Stimulated activated CD8-positive, alpha-beta memory T cell treated with anti-CD3 and anti-CD28 coated beads, Interleukin-4, amount 100 ng/mL, for 4 hours (primary cell): ENCODE measurements at places on chromosomes 2 and 18.

GRCh38 chr2:70258532-70258875 lies 567 bp downstream of the PCYOX1 start:
- no peak for DNase-seq

DNA sequence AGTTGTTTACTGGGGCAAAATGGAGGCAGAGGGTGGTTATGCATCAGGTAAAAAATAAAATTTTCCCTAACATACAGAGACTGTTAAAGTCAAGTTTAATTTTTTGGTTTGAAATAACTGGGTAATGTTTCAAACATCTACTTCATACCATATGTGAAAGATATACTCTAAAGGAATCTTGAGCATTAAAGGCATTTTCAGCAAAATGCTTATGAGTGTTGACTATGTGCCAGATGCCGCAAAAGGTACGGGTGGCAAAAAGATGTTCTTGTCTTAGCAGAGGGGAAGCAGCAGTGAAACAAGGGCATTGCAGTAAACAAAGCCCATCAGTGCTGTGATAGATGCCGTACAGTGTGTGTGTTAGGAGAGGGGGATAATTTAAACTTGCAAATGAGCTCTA lies 263.1 kb upstream of the ID2 start:
- no peak for DNase-seq

GRCh38 chr2:192216336-192216735 lies 21.6 kb upstream of the TMEFF2 start:
- DNase-seq: no peak

DNA sequence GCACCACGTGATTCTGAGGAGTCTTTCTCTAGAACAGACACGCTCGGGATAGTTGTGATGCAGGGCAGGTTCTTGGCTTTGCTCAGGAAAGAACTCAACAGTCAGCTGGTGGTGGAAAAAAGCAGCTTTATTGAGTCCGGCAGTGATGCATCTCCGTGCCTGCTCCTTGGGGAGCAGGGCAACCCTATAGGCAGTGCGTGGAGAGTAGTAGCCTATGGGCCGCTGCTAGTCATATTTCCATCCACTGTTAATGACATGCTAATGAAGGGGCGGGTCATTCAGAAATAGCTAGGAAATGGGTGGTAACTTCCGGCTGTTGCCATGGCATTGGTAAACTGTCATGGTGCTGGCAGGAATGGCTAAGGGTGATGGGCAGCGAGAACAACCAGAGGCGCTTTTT lies 11.6 kb upstream of the ACKR3 start:
- no peak for DNase-seq

DNA sequence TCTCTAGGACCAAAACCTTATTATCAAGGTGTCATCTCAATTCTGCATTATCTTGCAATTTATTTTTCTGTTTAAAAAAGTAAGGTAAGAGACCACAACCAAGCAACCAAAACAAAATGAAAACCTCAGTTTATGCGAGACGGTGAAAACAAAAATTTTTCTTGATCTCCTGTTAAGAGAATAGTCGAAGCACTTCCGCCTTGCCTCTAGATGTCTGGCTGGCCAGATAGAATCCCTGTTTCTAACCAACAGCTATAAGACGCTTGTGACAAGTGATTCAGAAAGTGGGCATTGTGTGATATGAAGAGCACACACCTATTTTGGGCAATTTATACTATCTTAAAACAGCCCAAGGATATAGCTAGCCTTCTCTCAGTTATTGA lies 51.2 kb downstream of the MGAT5 start:
- DNase-seq: no peak

GRCh38 chr18:80026363-80026762 lies 7.9 kb upstream of the RBFA start:
- no peak for DNase-seq

- no peak for DNase-seq
These were observed 532.2 kb downstream of the RIT2 start for GRCh38 chr18:42583283-42583731.

DNA sequence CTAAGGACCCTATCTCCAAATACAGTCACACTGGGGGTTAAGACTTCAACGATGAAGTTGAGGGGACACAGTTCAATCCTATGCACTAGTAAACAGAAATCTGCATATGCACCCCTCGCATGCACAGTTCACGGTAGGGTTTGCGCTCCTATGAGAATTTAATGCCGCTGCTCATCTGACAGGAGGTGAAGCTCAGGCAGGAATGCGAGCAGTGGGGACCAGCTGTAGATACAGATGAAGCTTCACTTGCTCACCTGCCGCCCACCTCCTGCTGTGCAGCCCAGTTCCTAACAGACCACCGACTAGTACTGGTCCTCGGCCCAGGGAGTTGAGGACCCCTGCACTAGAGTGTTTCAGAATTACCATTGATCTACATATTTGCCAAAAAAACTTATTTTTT lies 40.0 kb upstream of the FAHD2A start:
- no peak for DNase-seq

GRCh38 chr18:25295624-25296138 lies 56.3 kb downstream of the ZNF521 start:
- no peak for DNase-seq

DNA sequence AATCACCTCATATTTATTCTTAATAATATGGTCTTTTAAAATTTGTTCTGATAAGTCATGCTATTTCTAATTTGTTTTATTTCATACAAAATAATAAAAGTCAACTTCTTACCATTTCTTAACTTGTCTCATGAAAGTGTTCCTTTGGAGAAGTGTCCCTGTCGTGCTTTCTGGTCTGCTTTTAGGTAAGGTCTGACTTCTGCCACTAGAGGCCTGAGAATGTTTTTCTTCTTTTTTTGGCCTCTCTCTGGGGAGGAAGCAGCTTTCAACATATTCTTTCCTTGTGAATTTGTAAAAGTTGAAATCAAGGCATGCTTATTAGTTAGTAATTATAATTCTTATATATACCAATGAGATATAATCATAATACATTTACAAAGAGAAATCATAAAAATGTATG lies 39.4 kb downstream of the MAP2 start:
- DNase-seq: no peak

DNA sequence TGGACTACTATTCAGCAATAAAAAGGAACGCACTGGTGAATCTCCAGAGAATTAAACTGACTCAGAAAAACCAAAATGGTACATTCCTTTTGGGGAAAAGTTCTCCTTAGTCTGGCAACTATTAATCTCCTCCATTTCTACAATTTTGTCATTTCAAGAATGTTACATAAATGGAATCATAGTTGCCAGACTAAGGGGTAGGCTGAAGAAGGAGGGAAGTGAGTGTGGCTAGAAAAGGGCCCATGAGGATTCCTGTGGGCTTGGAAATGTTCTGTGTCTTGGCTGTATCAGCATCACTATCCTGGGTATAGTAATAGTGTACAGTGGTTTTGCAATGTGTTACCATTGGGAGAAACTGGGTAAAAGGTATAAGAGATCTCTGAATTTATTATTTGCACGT lies 72.4 kb downstream of the ZAP70 start:
- DNase-seq: no peak

- DNase-seq: no peak
These were observed 119.0 kb upstream of the SYT4 start for GRCh38 chr18:43396266-43396665.

DNA sequence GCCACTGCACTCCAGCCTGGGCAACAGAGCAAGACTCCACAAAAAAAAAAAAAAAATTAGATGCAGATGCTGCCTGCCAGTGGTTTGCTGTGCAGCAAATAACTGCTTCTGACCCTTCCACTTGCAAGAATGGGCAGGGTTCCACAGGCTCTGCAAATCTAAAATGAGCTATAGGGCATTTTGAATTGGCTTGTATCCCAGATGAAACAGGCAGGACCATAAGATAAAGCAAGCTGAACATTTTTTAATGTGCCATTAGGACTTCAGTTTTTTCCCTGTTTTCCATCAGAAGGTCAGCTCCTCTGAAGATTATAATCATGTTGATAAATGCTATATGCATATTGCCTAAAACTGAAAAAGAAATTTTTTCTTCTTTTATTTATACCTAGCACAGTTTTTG lies 15.7 kb upstream of the FZD7 start:
- no peak for DNase-seq

- DNase-seq: no peak
These were observed 9.3 kb upstream of the SNORC start for GRCh38 chr2:232860593-232861241.

- no peak for DNase-seq
These were observed 227.5 kb upstream of the SMAD2 start for GRCh38 chr18:48157956-48158355.

GRCh38 chr18:46265196-46266156 lies 161.3 kb downstream of the HAUS1 start:
- no peak for DNase-seq

DNA sequence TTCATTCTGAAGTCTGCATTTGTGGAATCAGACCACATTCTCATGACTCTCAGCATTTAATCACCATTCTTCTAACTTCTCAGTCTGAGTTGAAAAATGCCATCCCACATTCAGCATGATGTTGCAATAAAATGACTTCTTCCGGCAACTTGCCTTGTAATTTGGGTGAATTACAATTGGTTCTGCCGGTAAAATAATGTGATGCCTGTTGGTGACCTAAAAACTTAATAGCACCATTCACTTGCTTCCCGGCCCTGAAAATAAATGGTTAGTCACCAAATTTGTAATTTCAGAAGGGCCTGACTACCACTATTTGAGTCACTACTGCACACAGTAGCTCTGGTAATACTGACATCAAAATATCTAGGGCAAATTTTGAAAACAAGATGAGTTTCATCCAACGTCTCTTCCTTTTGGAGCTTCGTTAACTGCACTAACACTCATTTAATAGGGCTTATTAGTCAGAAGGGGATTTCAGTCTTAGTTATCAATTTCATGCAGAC lies 637.1 kb upstream of the CHAC2 start:
- no peak for DNase-seq

GRCh38 chr2:157874348-157874747 lies 1.8 kb downstream of the ACVR1 start:
- no peak for DNase-seq

- no peak for DNase-seq
These were observed 36.2 kb upstream of the ACAA2 start for GRCh38 chr18:49849331-49850217.

DNA sequence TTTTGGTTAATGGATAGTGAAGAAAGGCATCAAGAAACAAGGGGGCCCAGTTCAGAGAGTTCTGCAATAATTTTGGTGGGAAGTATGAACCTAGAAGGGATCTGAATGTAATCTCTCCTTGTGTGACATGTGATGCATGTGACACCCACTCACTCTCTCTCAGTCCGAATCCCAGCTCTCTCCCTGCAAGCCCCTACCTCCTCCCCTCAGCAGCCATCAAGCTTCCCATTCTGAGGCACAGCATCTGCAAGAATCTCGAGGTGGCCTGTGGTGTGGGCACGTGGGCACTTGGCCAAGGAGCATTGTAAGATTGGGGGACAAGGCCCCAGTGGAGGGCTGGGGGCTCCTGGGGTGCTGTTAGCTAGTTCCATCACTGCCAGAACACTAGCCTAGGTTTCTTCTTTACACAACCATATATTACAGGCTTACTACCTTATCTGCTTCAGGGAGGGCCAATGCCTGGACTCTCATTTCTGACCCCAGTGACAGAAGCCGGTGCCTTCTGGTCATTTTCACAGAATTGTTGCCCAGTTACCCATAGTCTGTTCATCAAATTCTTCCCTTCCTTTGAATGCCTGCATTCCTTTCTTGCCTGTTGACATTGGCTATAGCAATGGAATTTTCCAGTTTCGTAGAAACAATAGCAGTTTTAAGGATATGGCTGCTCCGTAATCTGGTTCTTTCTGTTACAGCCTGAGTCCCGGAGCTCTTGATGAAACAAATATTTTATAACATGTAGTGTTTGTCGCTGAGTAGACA lies 13.3 kb upstream of the LCLAT1 start:
- DNase-seq: no peak

GRCh38 chr18:14924226-14924625 lies 176.3 kb downstream of the ANKRD30B start:
- no peak for DNase-seq

DNA sequence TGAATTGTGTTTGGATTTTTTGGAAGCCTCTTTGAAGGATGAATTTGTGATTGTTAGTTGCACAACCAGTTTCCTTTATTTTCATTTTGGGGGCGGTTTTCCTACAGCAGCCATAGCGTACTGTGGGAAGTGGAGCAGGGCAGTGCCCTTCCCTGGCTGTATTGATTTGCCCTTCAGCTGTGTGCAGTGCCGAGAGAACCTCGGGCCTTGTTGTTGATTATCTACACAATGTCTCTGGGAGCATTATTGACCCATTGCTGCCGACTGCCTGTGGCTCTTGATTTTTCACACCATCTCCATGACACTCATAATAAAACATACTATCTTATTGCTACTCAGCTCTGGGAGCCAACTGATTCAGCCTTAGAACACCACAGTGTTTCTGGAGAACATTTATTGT lies 162.2 kb upstream of the BOD1L2 start:
- no peak for DNase-seq

- DNase-seq: no peak
These were observed 217.5 kb upstream of the SOX11 start for GRCh38 chr2:5474716-5475115.

DNA sequence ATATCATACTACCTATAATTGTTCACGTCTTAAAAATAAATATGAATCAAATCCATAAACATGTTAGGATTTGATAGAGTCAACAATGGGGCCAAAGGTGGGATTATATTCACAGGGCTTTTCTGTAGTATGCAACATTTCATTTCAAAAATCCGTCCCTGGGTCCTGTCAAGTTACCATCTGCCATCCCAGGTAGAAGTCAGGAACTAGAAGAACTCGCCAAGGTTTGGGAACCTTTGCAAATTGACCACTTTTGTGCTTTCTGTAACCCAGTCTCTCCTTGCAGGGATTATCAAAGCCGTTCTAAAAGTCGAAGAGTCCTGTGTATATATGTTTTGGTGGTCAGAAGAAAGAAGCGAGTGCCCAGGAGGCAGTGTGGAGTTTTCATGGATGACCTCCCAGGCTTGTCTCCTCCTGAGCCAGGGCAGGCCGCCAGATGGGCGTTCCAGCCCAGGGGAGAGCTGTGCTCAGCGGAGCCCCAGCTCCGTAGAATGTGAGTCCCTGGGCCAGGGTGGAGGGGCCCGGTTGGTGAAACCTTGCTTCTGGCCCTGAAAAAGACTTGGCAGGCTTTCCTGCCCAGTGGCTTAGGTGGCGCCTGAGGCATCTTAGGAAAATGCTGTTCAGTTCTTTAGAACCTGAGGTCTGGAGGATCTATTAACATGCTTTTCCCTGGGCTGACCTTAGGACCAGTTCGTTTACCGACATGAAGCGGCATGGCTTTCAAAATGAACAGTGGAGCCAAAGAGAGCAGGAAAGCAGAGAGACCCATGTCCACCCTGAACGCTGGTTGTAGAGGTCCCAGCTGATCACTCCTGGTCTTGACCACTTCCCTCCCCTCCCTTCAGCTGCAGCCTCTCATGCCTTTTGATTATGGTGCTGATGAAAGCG lies 69.2 kb downstream of the LONRF2 start:
- no peak for DNase-seq

DNA sequence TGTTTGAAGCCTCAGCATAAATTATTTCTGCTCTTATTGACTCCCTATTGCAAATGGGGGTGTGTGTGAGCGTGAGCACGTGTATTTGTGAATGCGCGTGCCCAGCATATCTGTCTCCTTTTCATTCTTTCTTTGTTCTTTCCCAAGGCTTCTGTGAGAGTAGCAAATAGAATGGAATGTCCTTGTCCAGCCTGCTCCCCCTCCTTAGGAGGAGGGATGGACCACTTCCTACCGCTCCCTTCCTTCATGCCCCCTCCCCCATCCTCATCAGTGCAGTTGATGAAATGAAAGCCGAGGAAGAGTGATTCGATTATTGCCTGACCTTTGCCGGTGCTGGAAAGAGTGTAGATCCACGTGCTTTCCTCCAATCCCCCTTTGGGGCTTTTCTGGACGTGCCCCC lies 102.0 kb downstream of the CPO start:
- no peak for DNase-seq

GRCh38 chr18:2906704-2907549 lies 60.1 kb downstream of the EMILIN2 start:
- DNase-seq: no peak
